CD8-positive, alpha-beta memory T cell (primary cell): ENCODE measurements at places on chromosomes 7 and 10. TPM values are rescaled to one million over a fixed set of nuclear protein-coding genes. Genes with fewer than 3 reads are reported as not detected.

The SCIN gene
- total RNA-seq = 0.35 TPM

The DYDC2 gene
- total RNA-seq = not detected

The SLC29A3 gene
- 6.0 TPM for total RNA-seq

The ZNF239 gene
- 1.4 TPM for total RNA-seq

The PDZD7 gene
- 0.33 TPM for total RNA-seq

DNA sequence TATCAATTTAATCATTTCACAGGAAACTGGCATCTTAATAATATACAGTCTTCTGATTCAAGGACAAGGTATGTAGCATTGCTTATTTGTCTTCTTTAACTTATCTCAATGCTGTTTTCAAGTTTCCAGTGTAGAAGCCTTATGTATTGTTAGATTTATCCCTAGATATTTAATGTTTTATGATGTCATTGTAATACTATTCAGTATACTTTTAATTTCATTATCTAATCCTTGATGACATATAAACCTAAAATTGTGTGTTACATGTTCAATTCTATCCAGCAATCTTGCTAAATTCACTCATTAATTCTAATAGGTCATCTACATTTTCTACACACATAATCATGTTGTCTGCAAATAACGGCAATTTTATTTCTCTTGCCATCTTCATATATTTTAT is 126.3 kb upstream of the SEC61G start:
- no peaks in the 10 kb centered on the region for H3K36me3 ChIP-seq
- no peak for DNase-seq
- no peaks in the 10 kb centered on the region for H3K4me1 ChIP-seq
- H3K27me3 ChIP-seq = no peaks in the 10 kb centered on the region
- H3K4me3 ChIP-seq = no peak overlapping the region

GRCh38 chr7:128045158-128045557 is 13.9 kb upstream of the LRRC4 start:
- no peaks in the 10 kb centered on the region for H3K27me3 ChIP-seq
- peaks cover 6% of the 10 kb centered on the region for H3K4me1 ChIP-seq
- no peak overlapping the region for H3K4me3 ChIP-seq
- no peak overlapping the region for H3K27ac ChIP-seq
- no peak for DNase-seq

GRCh38 chr10:70158113-70158512 is 11.6 kb upstream of the TYSND1 start:
- no peak overlapping the region for H3K4me3 ChIP-seq
- H3K27ac ChIP-seq = no peak overlapping the region
- no peaks in the 10 kb centered on the region for H3K27me3 ChIP-seq

DNA sequence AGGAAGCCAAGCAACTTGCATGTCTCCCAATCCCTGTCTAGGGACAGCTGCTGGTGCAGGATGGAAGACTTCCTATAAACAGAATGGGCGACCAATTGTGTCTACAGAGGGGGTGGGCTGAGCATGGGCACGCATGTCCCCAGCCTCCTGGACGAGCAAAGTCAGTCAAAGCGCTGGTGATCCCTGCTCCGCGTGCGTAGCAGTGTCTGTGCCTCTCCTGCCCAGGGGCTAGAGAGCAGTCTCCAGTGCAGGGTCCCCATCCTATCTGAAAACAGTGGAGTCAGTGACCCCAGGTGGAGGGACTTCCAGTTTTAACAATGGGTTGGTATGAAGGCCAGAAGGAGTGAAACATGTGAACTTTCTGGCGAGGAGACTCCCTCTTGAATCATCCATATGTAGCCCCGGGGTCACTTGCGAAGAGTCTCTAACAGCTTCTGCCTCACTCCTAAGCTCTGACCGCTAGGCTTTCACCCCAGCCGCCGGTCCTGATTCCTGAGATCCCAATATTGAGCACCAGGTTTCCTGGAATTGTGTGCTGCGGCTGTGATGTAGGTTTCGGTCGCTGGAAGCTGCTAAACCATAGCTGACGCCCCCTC is 714 bp upstream of the CASP2 start:
- H3K4me3 ChIP-seq = peak overlapping the region; percentile 45
- DNase-seq = no peak
- H3K36me3 ChIP-seq = peaks cover 4% of the 10 kb centered on the region
- H3K27ac ChIP-seq = peak overlapping the region; percentile 45
- peaks cover 29% of the 10 kb centered on the region for H3K4me1 ChIP-seq

DNA sequence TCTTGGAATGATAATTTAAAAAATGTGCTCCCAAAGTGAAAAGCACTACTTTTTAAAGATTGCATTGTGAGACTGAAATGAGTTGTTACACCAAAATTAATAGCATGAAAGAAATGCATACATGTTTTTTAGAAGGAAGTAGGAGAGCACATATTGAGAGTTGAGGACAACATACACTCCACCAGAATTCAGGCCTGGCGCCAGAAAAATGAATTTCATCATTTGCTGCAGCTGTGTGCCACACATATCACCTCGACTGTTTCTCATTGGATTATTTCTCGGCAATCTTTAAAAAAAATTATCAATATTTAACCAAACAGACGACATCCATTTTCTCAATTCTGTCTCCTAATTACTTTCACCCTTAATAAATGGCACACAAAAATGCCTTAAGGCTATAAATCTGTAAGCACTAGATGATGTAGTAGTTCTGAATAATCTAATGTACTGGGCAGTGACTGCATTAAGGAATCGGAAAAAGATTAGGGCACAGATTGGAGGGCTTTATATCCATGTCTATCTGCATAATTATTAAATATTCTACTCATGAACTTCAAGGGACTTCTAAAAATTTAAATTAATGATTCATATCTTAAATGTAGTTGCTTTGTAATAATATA is 590.4 kb downstream of the NXPH1 start:
- H3K27me3 ChIP-seq = no peaks in the 10 kb centered on the region
- H3K36me3 ChIP-seq = no peaks in the 10 kb centered on the region
- DNase-seq = no peak
- no peak overlapping the region for H3K4me3 ChIP-seq
- no peak overlapping the region for H3K27ac ChIP-seq
- no peaks in the 10 kb centered on the region for H3K4me1 ChIP-seq

- H3K36me3 ChIP-seq = no peaks in the 10 kb centered on the region
- no peak overlapping the region for H3K4me3 ChIP-seq
- H3K27me3 ChIP-seq = no peaks in the 10 kb centered on the region
- no peak overlapping the region for H3K27ac ChIP-seq
- H3K4me1 ChIP-seq = peaks cover 6% of the 10 kb centered on the region
These were observed 51.8 kb downstream of the TMEM209 start for GRCh38 chr7:130153211-130153908.

DNA sequence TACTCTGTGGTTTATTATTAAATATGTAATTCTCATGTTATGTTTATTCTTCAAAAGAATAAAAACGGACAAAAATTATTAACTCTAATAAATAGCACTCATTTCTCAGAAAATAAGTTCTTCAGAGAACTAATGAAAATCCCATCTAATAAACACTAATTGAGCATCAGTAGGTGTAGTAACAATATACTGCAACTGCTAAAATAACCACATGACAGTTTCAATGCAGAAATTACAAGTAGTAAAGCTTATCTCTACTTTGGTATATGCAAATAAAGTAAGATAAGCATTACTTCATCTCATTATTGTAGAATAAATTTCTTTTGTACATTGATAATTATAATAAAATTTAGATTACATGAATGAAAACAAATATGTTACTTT is 56.4 kb upstream of the DKK1 start:
- no peaks in the 10 kb centered on the region for H3K4me1 ChIP-seq
- no peaks in the 10 kb centered on the region for H3K27me3 ChIP-seq
- no peak overlapping the region for H3K4me3 ChIP-seq

DNA sequence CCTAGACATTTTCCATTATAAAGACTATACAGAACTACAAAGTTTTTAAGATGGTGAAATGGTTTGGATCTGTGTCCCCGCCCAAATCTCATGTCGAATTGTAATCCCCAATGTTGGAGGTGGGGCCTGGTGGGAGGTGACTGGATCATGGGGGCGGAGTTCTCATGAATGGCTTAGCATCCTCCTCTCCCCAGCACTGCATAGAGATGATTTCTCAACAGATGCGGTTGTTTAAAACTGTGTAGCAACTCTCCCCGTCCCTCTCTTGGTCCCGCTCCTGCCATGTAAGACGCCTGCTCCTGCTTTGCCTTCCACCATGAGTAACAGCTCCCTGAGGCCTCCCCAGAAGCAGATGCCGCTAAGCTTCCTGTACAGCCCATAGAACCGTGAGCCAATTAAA is 1.6 kb downstream of the FAM133B start:
- H3K27ac ChIP-seq = no peak overlapping the region
- H3K4me1 ChIP-seq = peaks cover 42% of the 10 kb centered on the region
- no peak for DNase-seq
- peak overlapping the region; percentile 54 for H3K4me3 ChIP-seq

GRCh38 chr10:102167861-102168260 is 15.7 kb downstream of the NOLC1 start:
- no peaks in the 10 kb centered on the region for H3K27me3 ChIP-seq
- DNase-seq = no peak
- no peak overlapping the region for H3K4me3 ChIP-seq
- no peak overlapping the region for H3K27ac ChIP-seq
